ENCODE measurements at places on chromosomes 13 and 19.

GRCh38 chr19:23437901-23438300 lies 42.6 kb upstream of the ZNF91 start:
- DNase-seq: no peak

DNA sequence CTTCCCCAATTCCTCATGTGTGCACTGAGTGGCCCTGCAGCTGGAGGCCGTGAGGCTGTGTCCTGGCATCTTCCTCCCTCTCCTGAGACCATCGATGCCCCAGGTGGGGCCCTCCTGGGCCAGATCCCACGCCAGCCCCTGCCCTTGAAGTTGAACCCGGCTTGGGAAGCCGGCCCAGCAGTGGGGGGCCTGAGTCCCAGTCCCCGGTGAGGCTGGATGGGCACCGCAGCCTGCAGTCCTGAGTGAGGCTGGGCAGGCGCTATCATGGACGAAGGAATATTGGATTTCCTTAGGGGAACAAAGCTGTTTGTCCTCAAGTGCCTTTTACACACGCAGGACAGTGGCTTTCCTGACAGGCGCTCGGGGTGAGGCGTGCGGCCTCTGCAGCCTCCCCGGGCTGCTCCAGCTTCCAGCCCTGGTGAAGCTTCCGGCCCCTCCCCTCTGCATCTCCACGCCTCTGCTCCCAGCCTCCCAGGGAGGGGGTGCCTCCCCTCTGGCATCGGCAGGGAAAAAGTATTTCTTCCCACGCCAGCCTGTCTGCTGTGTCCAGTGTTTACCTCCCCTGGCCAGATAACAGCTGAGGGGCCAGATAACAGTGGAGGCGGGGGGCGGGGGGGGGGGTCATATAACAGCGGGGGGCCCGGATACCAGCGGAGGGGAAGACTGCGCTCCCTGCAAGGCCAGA lies 159.5 kb downstream of the KDM4B start:
- no peak for DNase-seq

DNA sequence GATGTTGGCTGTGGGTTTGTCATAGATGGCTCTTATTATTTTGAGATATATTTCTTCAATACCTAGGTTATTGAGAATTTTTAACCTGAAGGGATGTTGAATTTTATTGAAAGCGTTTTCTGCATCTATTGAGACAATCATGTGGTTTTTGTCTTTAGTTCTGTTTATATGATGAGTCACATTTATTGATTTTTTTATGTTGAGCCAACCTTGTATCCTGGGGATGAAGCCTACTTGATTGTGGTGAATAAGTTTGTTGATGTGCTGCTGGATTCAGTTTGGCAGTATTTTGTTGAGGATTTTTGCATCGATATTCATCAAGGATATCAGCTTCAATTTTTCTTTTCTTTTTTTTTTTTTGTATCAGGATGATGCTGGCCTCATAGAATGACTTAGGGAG lies 29.4 kb downstream of the NBEA start:
- DNase-seq: no peak

GRCh38 chr19:6724631-6725492 lies 4.4 kb upstream of the C3 start:
- DNase-seq: no peak

- no peak for DNase-seq
Measured at GRCh38 chr13:94711561-94712286, 621 bp downstream of the SOX21 start.

GRCh38 chr13:46126552-46127357 lies 21.9 kb upstream of the CPB2 start:
- peak; percentile 14 for DNase-seq

Measured in forelimb muscle (tissue), 1 donor.